ENCODE measurements at places on chromosomes 1 and 21.

DNA sequence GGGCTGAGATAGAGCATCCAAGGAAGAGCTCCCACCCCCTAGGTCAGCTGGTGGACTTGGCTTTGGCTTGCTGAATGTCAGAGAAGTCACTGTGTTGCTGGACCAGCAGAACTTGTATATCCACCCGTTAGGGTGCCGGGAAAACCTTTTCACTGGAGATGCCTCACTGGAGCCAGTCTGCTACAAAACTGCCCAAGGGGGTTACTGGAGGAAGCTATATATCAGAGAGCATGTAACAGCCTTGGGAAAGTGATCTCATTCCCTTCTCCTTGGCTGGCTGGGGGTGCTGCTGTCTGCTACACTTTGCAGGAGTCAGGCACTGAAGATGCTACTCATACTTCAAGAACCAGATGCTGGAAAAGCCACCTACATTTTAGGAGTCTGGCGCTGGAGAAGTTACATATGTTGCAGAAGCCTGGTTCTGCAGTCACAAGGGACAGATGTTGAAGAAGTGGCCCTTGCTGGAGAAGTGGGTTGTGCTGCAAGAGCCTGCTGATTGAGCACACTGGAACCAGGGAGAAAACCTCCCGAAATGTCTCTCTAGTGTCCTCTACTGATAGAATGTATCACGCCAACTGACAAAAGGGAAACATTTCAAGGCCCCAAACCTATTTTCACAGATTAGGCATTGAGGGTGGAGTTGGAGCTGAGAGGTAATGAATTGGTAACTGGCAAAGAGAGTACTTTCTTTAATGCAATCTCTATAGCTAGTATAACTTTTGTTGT is 250.6 kb downstream of the SPATA17 start:
- no peak for DNase-seq

- no peak for DNase-seq
Measured at GRCh38 chr1:67459068-67459467, 28.9 kb upstream of the SERBP1 start.

DNA sequence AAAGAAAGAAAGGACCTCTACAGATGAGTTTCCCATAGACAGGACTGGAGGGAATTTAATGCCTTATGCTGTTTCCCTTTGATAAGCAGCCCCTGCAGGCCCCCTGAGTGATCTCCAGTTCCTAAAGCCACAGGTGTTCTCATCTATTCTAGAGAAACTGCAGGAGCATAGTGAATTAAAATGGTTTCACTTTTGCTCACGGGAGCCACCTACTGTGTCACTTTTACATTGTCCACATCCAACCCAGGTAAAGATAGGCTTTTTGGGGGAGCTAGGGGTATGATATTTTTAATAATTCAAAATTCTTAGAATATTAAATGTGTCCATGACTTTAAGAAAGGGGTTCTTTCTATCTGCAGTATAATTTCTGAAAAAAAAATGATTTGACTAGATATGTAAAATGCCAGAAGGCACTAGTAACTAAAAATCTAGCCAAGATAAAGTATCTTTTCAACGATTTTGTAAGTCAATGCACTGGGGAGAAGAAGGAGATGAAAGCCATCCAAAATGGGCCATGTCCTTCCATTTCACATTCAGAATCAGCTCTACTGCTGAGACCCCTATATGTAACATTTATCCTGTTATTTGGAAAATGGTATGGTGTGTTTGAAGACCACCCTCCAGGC is 267.3 kb upstream of the DUSP10 start:
- no peak for DNase-seq

DNA sequence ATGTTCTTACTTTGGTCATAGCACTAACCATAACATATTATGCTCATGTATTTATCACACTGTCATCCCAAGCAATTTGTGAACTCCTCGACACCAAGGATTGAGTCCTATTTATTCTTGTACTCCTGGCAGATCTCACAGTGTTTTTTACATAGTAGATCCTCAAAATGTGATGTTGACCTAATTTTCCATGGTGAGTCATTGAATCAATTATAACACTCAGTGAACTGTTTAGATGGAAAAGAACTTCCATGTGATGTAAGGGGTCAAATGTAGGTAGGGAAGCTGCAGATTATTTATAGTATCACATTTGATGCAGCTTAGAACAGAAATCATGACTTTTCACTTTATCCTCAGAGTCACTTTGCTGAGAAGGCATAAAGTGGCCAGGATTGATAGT is 281.9 kb upstream of the ADAMTS5 start:
- DNase-seq, result no peak

- peak; percentile 27 for DNase-seq
Measured at GRCh38 chr21:44792702-44793591, 8.7 kb downstream of the UBE2G2 start.

DNA sequence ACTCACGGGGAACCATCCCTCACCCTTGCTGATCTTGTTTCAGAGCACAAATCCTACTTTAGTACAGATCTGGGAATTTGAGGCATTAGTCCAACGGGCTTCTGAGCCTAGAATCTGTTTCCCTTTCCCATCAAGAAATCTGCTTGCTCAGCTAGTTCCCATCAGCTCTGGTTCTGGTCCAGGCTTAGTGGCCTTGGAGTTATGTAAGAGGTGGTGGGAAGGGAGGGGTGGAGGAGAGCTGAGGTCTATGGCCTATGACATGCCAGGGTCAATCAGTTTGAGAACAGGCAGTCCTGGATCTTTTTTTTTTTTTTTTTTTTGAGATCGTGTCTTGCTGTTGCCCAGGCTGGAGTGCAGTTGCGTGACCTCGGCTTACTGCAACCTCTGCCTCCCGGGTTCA is 4.1 kb downstream of the GSTM1 start:
- DNase-seq, result no peak

- DNase-seq, result no peak
Measured at GRCh38 chr1:52119301-52120079, 22.4 kb upstream of the ZFYVE9 start.

DNA sequence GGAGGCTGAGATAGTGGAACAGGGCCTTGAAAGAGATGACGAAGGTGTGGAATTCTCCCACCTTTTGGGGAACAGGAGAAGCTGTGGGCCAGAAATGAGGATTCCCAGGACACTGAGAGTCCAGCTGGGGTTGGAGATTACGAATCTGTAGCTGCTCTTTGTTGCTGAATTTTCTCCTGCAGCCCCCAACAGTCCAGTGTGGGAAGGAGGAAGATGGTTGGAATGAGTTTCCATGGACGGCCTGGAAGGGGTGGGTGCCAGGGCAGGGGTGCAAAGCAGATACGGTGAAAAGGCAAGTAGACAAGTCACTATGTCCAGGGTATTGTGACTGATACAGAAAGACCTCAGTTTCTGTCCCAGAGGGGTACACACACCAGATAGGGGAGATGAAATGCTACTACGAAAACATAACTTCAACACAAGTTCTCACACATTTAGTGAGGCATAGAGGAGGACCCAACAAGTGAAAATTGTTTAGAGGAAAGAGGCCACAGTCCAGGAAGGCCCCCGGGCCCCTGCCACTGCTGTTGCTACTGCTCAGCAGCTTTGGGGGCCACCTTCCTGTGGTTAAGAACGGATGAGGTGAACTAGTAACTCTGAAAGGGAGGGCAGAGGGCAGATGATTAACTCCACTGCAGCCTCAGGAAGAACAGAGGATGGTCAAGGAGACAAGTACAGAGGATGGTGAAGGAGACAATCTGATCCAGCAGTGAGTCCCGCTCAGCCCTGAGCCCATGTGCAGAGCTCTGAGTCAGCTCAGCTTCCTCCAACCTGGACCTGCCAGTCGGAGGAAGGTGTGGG is 7.3 kb downstream of the CD244 start:
- DNase-seq, result no peak

DNA sequence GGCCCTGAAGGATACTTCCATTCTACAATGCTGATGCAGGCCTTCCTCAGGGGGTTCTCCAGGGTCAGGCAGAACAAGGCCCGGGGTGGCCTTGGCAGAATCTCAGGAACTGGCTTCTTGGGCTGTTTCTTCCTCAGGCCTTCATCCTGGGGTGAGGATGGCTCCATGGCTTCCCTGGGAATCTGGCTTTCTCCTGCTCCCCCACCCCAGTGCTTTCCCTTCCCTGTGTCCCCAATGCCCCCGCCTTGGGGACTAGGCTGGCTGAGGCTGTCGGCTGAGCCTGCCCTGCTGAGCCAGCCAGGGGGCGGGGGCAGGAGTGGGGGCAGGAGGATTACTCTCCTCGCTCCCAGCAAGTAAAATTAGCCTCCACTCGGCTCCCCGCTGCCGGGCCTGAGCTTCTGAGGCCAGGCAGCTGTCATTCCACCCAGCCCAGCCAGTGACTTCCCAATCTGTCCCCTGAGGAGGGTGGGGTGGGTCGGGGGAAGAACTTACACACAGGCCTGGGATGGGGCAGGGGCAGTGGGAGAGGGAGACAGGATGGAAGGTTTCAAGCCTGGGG is at the start of gene CACNA1S:
TSS of gene CACNA1S (minus strand) at position 254 of the 559 bp plus-strand sequence. CDS start at position 167, 87 bp downstream.
- DNase-seq, result no peak

GRCh38 chr1:36387141-36387949 is 1.6 kb upstream of the STK40 start:
- DNase-seq, result no peak

- DNase-seq, result no peak
Measured at GRCh38 chr1:225435487-225435886, 7.6 kb upstream of the LBR start.

DNA sequence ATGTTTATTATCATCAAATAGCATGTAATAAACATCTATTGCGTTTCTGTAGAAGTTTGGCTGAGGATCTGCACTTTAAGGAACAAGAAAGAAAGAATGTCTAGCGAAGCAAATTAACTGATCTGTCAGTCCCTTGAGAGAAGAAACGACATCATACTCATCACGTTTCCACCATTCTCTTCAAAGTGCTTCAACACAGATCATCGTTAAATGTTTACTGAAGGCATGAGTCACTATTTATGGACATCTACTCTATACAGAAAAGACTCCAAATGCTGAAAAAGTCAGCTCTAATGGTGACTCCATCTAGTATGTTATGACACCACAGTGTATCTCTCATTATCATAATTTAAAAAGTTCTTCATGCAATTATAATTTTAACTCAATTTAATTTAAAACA is 369.1 kb downstream of the RGS7 start:
- no peak for DNase-seq

- no peak for DNase-seq
Measured at GRCh38 chr1:208233546-208233945, 10.6 kb downstream of the PLXNA2 start.

GRCh38 chr1:2474933-2475371 is 1.1 kb upstream of the PLCH2 start:
- no peak for DNase-seq

- no peak for DNase-seq
Measured at GRCh38 chr1:159922511-159923202, 2.6 kb downstream of the TAGLN2 start.

DNA sequence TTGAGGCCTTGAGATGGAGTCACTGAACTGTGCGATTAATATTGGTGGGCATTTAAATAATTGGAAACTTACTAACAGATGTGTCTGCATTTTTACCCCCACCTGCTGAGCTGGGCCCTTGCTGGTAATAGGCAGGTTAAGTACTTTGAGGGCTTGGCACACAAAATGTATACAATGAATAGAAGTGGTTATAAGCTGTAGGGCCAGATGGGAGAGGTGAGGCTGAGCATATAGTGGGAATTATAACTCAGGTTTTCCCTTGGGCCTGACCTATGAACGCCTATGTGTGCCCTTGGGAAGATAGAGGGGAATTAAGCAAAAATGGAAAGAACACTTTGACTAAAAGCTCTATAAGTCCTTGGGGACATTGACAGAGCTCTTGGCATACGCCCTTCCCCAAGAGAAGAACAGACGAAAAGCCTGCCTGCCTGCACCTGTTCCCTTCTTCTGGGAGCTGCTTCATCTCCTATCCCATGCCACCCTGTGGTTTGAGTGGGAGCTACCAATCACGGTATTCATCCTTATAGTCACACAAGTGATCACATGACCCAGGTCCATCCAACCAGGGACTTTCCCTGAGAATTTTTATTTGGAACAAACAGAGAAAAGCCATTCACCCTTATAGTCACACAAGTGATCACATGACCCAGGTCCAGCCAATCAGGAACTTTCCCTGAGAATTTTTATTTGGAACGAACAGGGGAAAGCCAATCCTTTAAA is 260.7 kb upstream of the CSF3R start:
- no peak for DNase-seq

GRCh38 chr1:11483581-11484320 is 4.8 kb downstream of the DISP3 start:
- no peak for DNase-seq

GRCh38 chr21:32921632-32922230 is 104.0 kb upstream of the OLIG2 start:
- DNase-seq, result no peak

DNA sequence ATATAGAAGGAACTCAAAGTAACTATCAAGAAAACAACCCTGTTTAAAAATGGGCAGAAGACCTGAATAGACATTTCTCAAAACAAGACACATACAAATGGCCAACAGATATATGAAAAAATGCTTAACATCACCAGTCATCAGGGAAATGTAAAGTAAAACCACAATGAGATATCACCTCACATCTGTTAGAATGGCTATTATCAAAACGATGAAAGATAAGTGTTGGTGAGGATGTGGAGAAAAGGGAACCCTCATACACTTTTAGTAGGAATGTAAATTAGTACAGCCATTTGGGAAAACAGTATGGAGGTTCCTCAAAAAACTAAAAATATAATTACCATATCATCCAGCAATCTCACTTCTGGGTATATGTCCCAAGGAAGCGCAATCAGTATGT is 3.0 kb downstream of the CTSS start:
- DNase-seq, result no peak

- no peak for DNase-seq
Measured at GRCh38 chr1:246032031-246032551, 475.0 kb downstream of the SMYD3 start.

DNA sequence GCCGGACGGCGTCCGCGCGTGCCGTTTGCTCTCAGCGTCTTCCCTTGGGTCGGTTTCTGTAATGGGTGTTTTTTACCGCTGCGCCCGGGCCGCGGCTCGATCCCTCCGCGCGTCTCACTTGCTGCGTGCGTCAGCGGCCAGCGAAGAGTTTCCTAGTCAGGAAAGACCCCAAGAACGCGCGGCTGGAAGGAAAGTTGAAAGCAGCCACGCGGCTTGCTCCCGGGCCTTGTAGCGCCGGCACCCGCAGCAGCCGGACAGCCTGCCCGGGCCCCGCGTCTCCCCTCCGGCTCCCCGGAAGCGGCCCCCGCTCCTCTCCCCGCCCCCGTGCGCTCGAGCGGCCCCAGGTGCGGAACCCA is 159.8 kb downstream of the RUNX1 start:
- DNase-seq, result peak; percentile 41

DNA sequence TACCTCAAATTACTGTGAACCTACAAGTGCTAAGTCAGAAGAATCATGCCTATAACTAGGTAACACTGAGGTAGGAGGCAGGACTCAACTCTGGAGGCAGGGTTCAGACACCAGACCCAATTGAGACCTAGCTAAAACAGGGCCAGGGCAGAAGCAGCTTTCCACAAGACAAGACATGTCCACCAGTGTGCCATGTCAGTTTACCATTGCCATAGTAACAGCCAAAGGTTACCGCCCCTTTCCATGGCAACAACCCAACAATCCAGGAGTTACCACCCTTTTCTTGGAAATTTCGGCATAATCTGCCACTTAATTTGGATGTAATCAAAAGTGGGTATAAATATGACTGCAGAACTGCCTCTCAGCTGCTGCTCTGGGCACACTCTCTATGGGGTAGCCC is 432.3 kb downstream of the DPYD start:
- DNase-seq, result no peak

GRCh38 chr1:109630081-109630897 is 10.7 kb downstream of the AMPD2 start:
- no peak for DNase-seq
